ENCODE measurements at places on chromosomes 2 and 18.

GRCh38 chr2:233002829-233003657 is 10.0 kb downstream of the NGEF start:
- DNase-seq, result no peak

- DNase-seq, result no peak
These were observed 24.5 kb downstream of the MFSD6 start for GRCh38 chr2:190432567-190433231.

DNA sequence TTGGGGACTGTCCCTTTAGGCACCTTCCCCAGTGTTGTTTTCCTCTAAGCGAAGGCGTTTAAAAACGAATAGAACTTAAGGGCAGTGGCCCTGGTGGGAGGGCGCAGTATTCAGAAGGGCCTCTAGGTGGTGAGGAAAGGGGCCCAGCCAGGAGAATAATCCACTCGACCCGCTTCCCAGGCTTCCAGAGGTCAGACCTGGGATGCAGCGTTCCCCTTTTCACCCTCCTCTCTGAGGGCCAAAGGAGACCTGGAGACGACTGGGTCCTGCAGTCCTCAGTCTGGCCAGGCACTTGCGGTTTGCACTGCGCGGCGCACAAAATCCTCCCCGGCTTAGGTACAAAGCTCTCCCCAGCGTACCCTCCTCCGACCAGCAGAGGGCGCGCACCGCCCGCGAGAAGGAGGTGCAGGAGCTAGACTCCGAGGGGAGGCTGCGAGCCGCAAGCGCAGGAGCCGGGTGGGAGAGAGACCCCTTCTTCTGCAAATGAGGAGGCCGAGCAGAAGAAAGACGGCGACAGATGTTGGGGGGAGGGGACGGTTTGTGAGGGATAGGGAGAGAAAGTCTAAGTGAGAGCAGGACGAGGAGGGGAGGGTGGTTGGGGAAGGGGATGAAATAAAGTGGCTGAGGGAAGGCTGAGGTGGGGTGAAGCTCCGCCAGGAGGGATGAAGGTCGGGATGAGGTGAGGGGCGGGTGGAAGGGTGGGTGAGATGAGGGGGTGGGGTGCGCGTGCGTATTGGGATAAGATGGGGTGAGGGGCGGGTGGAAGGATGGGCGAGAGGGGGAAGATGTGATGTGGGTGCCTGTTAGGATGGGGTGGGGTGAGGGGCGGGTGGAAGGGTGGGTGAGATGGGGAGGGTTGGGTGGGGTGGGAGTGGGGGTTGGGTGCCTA is 4.9 kb downstream of the FEV start:
- peak; percentile 90 for DNase-seq

- no peak for DNase-seq
These were observed 229.2 kb upstream of the SMIM21 start for GRCh38 chr18:75656563-75657247.

GRCh38 chr2:105597011-105597805 is 147.5 kb upstream of the NCK2 start:
- no peak for DNase-seq

DNA sequence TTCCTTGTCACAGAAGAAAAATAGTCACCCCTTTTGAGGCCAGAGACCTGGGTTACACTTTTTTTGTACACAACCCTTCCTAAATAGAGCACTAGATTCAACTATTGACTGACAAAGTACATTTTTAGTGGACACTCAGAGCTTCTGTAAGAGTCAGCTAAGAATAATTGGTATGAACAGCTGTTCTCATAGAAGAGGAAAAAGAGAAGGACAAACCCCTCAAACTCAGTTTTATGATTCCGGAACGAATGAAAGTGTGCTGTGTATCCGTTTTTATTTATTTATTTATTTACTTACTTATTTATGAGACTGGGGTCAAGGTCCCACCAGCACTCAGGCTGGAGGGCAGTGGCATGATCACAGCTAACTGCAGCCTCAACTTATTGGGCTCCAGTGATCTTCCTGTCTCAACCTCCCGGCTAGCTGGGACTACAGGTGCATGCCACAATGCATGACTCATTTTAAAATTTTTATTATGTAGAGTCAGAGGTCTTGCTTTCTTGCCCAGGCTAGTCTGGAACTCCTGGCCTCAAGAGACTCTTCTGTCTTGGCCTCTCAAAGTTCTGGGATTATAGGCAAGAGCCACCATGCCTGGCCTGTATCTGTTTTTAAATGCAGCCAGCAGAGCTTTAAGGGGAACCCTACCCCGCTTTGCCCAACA is 36.0 kb upstream of the FZD5 start:
- DNase-seq, result no peak

DNA sequence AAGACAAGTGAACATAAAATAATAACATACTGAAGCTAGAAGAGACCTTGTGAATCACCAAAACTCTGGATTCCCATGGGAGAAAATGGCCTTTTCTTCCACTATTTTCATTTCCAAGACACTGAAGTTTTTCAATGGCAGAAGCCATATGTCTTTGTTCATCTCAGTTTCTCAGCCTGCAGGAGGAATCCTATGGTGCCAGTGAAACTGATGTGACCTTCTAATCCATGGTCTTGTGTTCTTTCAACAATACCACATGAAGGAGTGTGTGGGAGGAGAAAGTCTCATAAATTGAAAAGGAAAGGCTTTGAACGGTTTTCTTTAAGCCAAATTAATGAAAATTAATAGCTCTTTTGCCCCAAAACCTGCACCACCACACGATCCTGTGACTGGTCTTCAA is 257.3 kb downstream of the EPHA4 start:
- DNase-seq, result no peak

DNA sequence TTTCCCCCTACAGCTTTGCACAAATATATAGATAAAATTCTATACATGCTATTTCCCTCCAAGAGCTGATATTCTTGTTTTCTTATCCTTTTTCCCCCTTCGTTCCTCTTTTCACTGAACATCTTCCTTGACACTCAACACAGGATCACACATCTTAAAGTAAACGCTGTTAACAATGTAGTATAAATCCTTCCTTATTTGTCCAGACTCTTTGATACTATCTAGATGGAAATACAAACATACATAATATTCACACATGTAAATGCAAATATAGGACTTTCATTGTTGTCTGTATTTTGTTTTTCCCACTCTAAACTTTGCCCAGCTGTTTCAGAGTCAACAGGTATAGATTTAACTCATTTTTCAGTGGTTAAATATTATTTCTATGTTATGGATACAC is 3.0 kb upstream of the TACR1 start:
- DNase-seq, result no peak

DNA sequence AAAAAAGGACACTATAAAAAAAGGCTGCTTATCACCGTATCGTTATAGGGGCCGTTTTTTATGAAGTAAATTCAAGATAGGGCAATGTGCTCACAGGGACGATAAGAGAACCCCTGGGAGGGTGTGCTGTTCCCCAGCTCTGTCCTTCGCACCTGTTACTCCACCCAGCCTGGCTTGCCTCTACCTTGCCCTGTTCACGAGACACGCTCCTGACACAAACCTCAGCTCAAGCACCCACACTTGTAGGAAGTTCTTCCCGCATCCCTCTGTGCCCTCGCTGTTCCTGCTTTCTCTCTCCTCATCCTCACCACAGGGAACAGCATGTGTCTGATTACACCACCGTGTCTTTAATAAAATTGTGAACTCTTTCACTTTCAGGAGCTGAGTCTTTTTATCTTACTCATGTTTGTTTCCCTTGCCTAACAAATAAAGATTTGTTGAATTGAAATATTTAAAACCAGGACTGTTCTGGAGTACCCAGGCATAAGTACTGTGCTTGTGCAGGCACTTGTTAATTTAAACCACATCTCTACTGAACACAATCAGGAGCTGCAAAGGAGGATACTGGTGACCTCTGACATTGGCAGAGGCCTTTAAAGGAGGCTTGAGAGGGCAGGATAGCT is 26.0 kb upstream of the KIDINS220 start:
- no peak for DNase-seq

GRCh38 chr2:34308140-34308539 is 709.0 kb upstream of the FAM98A start:
- no peak for DNase-seq

DNA sequence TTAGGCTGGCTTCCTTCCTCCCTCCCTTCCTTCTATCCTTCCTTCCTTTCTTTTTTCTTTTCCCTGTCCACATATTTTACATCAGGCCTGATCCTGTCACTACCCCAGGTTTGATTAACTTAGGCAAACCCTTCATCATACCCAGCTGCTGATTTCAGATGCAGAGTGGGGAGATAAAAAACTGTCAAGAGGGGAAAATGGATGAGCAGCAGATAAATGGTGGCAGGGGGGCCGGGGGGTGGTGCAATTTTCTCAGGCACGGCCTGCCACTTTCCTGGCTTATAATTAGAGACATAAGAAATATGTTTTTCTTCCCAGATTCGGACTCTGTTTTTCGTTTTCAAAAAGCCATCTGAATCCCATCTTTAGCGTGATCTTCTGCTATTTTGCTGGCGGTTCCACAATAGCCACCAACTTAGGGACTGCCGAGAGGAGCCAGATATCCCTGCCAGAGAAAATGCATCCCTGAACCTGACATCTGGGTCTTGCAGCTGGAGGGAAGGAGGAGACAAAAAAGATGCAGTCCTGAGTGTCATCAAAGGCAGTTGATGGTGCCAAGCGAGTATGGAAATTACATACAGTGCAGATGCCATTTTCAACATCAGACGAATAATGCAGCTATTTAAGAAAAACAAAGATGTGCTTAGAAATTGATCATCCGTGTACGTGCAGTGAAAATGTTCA is 49.9 kb downstream of the CXCR4 start:
- no peak for DNase-seq
